NCI-H187 treated with DMSO at 0.1 percent for 48 hours (cell line): ENCODE measurements at places on chromosomes 2 and 18.

- no peak for DNase-seq
These were observed 85.4 kb downstream of the STPG4 start for GRCh38 chr2:47069628-47070154.

GRCh38 chr2:169637620-169638019 lies 53.5 kb downstream of the PPIG start:
- no peak for DNase-seq

DNA sequence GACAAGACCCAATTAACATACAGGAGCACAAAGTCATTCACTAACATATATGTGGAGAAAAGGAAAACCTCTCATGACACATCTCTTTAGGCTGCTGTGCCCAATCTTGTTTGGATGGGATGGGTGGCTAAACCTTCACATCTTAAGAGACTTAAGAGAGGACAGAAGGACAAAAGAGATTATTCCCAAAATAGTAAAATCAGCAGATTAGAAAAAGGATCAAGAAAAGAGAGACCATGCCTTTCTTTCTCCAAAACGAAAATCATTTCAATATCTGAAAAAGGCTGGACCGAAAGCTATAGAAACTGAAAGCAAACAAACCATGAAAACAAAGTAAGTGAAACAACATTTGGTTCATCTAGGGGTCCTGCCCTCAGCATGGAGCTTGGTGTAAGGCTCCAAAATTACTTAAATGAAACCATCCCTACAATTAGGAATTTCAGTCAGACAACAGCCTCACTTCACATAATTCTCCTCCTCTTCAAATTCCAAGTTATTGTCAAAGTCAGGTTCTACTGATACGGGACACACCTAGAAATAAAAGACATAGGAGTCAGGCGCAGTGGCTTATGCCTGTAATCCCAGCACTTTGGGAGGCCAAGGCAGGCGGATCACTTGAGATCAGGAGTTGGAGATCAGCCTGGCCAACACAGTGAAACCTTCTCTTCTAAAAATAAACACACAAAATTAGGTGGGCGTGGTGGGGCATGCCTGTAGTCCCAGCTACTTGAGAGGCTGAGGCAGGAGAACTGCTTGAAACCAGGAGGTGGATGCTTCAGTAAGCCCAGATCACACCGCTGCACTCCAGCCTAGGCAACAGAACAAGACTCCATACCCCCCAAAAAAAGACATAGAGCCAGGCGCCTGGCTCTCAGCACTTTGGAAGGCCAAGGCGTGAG lies 5.2 kb downstream of the STARD7 start:
- DNase-seq, result no peak

- DNase-seq, result no peak
These were observed 40.6 kb upstream of the HDAC4 start for GRCh38 chr2:239441261-239442078.

- DNase-seq, result no peak
These were observed 157.4 kb downstream of the DOK6 start for GRCh38 chr18:69558052-69558451.

DNA sequence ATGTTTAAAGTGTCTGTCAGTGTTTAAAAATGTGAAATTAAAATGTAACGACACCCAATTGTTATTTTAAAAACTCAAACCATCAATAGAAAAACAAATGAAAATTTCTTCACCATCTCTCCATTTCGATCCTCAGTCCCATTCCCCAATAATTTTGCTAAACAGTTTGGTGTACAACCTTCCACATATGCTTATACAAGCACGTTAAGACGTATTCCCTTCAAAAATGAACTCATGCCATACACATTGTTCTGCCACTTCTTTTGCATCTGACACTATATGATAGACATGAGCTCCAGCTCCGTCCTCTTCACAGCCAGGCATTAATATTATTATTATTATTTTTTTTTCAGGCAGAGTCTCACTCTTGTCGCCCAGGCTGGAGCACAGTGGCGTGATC lies 14.1 kb upstream of the MYCN start:
- no peak for DNase-seq

- no peak for DNase-seq
These were observed 51.8 kb downstream of the COA5 start for GRCh38 chr2:98556344-98557033.

GRCh38 chr18:66562279-66562678 lies 41.6 kb downstream of the CDH19 start:
- DNase-seq, result no peak

- DNase-seq, result no peak
These were observed 2.1 kb upstream of the WNT6 start for GRCh38 chr2:218857371-218858137.

DNA sequence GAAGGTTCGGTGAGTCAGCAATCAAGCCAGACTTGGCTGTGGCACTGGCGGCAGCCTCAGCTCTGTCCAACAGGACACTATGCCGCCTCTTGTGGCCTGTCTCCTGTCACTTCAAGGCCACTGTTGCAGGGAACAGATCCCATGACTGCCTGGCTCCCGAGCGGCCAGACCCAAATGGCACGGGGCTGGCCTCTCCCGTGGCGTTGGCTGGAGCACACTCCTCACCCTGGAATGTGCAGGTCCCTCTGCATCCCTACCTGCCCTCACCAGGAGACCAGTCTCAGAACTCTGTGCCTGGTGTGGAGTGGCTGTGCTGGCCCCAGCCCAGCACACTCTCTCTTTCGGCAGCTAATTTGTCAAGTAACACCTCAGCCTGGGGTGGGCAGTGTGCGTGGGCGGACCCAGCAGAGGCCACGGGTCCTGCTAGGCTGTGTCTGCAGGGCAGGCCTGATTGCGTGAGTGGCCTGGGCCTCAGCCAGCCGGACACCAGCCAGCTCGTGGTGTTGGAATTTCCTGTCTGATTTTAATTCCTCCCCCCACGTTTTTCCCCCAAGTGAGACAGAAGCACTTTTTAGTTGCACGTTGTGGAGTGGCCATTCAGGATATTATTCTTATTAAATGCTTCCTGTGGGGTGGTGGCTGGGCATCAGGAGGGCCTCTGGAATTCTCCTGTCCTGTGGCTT lies 179.3 kb downstream of the GLI2 start:
- DNase-seq, result no peak

GRCh38 chr2:66236816-66237802 lies 197.8 kb upstream of the MEIS1 start:
- no peak for DNase-seq

DNA sequence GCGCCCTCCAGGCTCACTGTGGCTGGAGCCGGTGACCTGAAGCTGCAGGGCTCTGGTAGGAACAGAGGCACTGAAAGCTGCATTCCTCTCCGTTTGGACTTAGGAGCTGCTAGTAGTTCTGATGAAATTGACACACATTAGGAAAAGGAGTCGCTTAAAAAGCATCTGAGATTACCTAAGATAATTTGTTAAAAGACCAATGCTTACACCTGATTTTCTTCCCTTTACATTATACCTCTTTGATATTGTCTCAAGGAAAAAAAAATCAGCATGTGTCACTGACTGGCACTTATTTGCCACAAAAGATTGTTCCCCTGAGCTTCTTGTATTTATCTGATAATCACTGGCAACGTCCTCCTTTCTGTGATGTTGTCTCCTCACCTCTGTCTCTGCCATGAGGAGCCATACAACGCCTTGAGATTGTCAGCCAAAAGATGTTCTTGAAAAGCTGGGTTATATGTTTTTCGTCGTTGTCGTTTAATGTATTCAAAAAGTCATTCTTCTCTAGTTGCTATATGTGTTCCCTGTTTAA lies 618 bp upstream of the CHN1 start:
- DNase-seq, result no peak

DNA sequence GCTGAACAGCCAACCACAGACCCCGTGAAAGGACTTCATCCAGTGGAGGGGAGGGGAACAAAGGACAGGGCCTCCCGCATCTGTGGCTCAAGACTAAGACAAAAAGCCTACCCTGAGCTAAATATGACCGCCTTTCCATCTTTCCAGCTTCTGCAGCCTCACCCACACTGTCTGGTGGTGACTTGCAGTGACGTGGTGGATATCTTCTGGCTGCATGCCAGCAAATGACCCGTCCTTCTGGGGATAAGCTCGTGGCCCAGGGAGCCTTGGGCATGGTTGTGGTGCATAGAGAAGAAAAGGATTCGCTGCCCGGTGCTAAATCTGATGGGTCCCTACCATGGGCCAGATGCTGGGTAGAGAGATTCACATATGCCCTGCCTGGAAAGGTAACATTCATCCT lies 8.7 kb upstream of the NGEF start:
- DNase-seq, result no peak

- DNase-seq, result no peak
These were observed 22.9 kb downstream of the NFATC1 start for GRCh38 chr18:79418642-79419041.

DNA sequence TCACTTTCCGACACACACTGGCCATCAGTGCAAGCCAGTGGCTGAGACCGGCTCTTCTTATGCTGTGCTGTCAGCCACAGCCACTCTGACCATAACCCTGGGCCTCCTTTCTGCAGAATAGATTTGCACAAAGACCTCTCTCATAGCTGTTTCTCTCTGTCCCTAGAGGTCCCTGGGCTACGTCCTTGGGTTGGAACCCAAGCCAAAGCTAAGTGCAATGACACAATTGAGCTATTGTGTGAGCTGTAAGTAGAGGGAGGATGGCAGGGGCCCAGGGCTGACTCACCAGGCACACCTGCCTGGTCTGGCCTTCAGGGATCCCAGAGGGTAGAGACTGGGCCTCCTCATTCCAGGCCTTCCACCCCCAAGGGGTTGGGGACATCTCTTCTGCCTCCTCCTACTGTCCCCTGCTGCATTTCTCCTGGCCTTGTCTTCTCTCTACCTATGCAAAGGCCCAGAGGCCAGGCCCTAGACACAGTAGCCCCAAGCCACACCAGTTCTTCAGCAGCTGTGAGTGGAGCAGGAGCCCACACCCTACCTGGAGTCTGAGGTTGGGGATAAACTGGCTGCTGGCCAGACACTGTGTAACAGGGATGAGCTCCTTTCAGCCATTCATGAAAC lies 174.6 kb downstream of the NCK2 start:
- no peak for DNase-seq

GRCh38 chr2:19362094-19362754 lies 3.8 kb upstream of the OSR1 start:
- no peak for DNase-seq

- DNase-seq, result no peak
These were observed 57.6 kb downstream of the MYOM1 start for GRCh38 chr18:3162181-3162580.
